NCI-H2171 treated with DMSO at 0.1 percent for 48 hours (cell line): ENCODE measurements at places on chromosomes 1 and 21.

- no peak for DNase-seq
Observed at GRCh38 chr1:227654858-227655752, 80.0 kb downstream of the JMJD4 start.

DNA sequence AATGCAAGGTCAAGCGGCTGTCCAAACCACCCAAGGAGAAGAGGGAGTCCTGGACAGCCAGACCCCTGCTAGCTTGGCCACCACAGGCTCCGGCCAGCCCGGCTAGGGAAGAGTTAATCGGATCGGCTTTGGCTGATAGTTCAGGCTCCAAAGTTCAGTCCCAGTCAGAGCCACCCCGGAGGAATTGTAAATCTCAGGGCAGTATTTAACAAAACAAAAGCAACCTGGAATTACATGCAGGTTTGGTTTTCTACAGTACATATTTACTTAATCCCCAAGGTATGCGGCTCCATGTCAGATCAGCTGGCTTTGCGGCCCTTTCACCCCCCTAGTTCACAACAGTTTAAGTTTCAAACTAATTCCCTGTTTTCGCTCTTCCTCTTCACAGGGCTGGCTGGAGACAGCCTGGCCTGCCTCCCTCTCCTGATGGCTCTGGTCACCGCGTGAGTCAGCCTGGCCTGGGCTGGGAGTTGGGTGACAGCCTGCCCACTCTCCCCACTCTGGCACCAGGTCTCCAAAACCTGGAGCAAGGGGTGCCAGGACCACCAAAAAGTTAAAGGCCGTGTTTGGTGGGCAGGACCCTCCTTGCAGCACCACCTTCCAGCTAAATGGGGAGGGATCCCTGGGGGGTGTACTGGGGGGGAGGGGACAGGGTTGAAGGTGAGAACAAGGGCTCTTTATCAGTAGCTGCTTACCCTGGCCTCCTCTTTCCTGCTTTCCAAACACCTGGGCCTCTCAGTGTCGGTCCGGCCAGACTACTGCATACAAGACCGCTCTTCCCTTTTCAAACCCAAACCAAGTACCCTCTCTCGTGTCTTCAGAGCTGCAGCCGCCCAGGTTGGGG, 1.9 kb downstream of the DHRS3 start:
- no peak for DNase-seq

- no peak for DNase-seq
Observed at GRCh38 chr1:97074771-97075170, 353.2 kb downstream of the PTBP2 start.

DNA sequence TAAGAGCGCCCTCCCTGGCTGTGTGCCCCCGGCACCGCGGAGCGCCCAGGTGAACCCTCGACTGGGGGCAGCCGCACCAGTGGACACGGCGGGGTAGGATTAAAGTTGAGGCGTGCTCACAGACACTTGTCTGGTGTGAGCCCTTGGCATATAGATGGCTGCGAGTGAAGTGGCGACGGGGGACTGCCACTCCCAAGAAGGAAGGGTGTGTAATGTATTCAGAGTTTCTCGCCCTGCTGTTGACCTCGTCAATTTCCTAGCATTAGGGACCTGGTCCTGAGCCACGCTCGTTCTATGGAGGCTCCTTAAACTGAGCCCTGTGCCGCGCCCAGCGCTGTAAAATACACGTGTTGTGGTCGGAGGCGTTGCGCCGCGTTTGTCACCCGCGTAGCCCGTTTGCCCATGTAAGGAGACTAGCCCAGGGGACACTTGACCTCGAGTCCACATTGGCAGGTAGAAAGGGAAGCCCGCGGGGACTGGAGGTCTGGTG, 554 bp downstream of the EVA1C start:
- DNase-seq: no peak

DNA sequence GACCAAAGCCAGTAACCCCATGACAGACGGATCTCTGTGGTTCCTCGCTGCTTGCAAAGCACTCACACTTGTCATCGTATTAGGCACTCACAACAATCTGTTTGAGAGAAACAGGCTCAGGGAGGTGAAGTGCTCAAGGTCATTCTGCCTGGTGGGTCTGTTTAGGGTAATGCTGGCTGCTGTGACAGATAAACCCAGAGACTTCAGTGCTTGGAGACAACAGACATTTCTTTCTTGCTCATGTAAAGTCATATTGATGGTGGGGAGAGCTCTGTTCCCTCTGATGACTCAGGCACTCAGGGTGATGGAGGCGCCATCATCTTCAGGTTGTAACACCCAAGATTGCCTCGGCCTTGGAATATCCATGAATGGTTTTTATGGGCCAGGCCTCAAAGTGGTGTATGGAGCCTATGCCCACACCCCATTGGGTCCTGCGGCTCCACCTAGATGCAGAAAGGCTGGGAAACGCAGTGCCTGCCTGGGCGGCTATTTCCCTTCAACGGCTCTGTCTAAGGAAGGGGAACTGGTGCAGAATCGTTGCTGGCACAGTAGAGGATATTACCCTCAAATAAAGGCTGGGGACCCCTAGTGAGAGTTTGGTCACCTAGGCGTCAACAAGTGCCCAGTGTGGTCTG, 71.6 kb upstream of the SELENON start:
- no peak for DNase-seq

- peak; percentile 78 for DNase-seq
Observed at GRCh38 chr1:109532365-109533136, 7.1 kb upstream of the GPR61 start.

DNA sequence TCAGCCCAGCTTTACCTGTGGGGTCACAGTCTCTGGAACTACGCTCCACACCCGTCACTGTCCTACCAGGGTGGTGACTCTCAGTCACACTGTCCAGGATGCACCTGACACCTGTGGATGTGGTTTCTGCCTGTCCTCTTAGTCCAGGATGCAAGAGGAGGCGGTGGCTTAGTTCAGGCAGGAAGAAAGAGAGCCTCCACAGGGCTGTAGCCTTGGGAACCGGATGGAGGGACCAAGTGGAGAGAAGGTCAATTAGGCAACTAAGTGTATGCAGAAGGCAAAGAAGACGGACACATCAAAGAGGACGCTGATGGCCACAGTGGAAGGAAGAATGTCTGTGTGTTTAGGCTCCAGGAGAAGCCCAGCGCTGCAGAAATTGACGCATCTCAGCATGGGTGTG, 153.9 kb upstream of the IRF2BP2 start:
- DNase-seq: no peak

- DNase-seq: peak; percentile 62
Observed at GRCh38 chr1:153626904-153627714, at the start of gene S100A13. TSS of gene S100A13 (minus strand) at chr1:153627505. CDS start at chr1:153626472, 1,033 bp downstream.

- DNase-seq: no peak
Observed at GRCh38 chr1:234322979-234323378, 50.3 kb upstream of the COA6 start.

DNA sequence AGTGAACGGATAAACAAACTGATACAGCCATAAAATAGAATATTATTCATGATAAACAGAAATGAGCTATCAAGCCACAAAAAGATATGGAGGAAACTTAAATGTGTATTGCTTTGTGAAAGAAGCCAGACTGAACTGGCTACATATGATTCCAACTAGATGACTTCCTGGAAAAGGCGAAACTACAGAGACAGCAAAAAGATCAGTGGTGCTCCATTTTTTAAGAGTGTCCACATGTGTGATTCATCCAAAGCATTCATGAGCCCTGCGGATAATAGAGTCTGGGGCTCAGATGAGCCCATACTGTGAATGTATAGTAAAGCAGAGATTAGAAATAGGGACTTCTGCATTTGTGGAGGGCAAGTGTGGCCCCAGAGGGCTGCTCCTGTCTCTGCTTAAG, 7.8 kb upstream of the TMEM222 start:
- no peak for DNase-seq

DNA sequence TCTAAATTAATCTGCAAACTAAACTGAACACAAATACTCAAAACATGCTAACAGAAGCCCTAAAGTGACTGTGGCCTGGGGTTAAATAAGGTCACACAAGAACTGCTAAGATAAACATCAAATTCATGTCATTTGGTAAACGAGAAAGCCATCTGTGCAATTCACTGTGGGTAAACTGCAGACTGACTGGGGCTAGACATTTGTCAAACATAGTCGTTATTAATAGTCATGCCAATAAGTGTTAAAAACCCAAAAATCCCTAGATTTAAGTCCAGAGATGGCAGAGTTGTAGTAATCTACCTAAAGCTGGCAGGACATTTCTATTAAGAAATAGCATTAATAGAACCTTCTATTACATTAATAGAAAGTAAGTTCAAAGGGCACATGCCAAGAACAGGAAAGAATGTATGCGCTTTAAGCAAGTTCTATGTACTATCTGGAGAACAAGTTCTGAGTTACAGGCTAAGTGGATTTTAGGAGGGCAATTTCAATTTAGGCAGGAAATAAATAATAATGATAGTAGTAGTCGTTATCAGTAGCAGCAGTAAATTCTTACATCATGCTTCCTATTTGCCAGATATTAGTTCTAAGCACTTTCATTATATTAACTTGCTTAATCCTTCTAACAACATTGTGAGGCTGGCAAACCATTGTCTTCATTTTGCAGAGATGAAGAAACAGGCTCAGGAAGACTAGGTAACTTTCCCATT, 8.6 kb downstream of the EDEM3 start:
- peak; percentile 87 for DNase-seq

- DNase-seq: no peak
Observed at GRCh38 chr1:119590393-119590792, 57.7 kb downstream of the ZNF697 start.

DNA sequence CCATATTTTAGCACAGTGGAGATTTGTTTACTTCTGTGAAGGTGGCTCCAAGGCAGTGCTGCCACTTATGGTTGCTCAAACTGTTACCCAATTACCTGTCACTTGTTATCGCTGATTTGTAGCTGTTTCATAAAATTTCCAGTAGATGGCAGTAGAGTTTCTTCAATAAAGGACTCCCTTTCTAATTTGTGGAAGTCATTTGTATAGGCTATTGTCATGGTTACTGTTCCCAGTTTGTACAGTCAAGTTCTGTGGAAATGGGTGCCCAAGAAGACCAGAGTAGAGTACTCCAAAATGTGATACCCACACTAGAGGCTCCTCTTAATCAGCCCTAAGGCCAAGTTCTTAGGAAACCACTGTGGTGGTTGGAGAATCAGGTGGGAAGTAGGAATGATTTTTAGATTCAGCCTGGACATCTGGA, 186.1 kb downstream of the CLEC20A start:
- peak; percentile 86 for DNase-seq

GRCh38 chr1:44905276-44905675, 62.2 kb upstream of the PTCH2 start:
- no peak for DNase-seq

- DNase-seq: no peak
Observed at GRCh38 chr1:178529364-178530036, 16.6 kb downstream of the TEX35 start.

GRCh38 chr1:110874324-110875215, 1.6 kb downstream of the CD53 start:
- no peak for DNase-seq

GRCh38 chr21:41611966-41612606, 104.1 kb upstream of the TMPRSS2 start:
- DNase-seq: no peak

GRCh38 chr1:62068978-62069377, 125.7 kb upstream of the L1TD1 start:
- no peak for DNase-seq

- no peak for DNase-seq
Observed at GRCh38 chr1:214532070-214532469, 19.3 kb downstream of the PTPN14 start.

DNA sequence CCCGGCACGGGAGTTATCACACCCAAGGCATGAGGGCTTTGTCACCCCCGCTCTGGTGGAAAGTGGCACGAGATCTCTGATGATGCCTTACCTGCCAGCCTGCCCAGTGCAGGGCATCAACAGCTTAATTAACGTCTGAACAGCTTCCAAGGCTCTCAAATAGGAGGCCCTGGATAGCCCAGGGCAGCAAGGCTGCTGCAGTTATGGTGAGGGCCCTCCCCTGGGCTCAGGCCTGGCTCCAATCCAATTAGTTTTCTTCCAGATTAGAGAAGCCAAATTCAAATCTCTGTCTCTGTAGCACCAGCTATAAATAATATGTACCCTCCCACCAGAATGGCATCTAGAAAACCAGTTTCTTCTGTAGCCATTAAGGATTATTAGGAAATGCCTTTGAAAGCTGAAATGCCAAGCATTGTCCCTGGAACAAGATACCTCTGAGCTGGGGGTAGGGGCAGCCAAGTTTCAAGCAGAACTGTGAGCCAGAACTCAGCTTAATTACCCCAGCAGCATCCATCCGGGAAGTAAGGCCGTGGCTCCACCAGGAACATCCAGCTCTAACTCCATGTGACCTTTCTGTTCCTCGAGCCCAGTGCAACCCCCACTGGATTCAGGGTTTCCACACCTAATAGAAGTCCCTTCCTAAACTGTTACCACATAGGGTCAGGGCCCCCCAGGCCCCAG, 12.5 kb downstream of the QSOX1 start:
- DNase-seq: peak; percentile 12

DNA sequence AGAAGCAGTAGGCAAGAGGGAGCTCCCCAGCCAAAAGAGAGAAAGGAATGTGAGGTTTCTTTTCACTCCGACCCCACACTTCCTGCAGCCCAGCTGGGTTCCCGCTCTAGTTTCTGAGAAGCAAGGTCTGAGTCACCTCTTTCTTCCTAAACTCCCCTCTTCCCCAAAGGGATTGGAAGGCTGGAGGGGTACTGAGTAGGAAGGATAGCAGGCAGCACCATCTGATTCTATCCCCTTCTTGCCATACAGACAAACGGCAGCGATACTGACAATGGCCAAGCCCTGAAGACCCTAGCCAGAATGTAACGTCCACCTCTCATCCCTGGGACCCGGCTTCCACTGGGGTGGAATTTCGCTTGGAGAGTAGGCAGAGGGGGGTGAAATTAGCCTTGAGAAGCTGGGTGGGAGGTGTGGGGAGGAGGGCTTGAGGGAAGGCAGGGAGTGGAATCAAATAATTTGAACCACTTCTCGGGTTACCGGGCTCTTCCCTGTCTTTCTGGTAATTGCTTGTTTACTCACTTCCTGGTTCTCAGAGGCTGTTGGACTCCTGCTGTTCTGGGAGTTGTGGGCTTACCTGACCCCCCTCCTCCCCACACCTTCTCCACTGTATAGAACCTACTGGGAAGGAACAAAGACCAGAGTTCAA, 13.2 kb downstream of the IER5 start:
- DNase-seq: peak; percentile 91

DNA sequence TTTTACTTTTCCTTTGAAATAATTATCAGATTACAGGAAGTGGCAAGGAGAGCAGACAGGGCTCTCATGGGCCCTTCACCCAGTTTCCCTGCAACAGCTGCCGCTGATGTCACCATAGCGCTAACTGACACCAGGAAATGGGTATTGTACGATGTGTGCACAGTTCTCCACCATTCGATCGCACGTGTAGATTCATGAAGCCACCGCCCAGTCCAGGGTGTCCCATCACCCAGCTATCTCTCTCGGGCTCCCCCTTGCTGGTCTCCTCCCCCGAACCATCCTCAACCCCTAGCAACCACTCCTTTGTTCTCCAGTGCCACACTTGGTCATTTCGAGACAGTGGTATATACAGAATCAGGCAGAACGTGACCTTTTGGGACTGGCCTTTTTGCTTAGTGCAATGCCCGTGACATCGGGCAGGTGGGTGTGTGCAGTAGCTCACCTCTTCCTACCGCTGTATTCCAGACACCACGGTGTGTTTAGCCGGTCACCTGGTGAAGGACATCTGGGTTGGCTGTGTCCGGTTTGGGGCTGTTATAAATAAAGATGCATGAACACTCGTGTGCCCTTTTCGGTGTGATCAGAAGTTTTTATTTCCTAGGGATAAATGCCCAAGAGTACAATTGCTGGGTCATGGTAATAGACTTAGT, 118.4 kb downstream of the CRYAA start:
- peak; percentile 77 for DNase-seq

GRCh38 chr1:3457910-3458883, 3.7 kb downstream of the ARHGEF16 start:
- DNase-seq: no peak

GRCh38 chr1:46418976-46419375, 24.9 kb downstream of the FAAH start:
- no peak for DNase-seq

- DNase-seq: no peak
Observed at GRCh38 chr1:203128716-203129500, 1.4 kb downstream of the ADORA1 start.
